ENCODE measurements at places on chromosomes 3 and 15.

DNA sequence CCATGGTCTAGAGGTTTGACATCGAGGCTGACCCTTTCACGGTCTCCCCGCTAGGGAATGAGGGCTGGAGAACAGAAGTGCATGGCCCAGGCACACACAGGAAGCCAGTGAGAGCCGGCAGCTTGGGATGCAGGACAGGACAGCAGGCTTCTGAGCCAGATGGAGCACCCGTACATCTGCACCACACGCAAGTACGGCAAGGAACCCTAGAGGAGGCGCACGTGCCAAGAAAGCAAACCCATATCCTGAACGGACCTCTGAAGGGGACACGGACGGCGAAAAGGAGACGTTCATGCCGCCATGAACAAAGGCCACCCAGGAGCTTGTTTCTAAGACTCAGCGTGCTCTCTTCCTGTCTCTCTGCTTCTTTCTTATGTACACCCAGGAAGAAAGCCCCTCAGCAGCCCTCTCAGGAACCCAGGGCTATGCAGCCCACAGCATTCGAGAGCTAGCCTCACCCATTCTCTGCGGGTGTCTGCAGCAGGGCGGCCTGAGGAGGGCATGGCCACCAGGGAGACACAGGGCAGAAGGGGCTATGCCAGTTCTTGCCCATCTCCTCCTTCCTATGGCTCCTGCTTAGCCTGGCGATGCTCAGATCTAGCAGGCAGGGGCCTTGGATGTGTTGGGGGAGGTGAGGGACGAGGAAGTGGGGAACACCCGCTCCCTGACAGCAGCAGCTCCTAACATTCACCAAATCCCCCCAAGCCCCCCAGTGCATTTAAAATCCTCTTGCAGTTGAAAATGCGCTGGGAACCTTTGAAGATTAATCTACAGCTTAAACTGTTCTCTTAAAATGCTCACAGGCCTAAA lies 81.3 kb downstream of the PCSK6 start:
- no peak for DNase-seq

GRCh38 chr3:186176373-186176990 lies 67.6 kb upstream of the ETV5 start:
- DNase-seq = no peak

DNA sequence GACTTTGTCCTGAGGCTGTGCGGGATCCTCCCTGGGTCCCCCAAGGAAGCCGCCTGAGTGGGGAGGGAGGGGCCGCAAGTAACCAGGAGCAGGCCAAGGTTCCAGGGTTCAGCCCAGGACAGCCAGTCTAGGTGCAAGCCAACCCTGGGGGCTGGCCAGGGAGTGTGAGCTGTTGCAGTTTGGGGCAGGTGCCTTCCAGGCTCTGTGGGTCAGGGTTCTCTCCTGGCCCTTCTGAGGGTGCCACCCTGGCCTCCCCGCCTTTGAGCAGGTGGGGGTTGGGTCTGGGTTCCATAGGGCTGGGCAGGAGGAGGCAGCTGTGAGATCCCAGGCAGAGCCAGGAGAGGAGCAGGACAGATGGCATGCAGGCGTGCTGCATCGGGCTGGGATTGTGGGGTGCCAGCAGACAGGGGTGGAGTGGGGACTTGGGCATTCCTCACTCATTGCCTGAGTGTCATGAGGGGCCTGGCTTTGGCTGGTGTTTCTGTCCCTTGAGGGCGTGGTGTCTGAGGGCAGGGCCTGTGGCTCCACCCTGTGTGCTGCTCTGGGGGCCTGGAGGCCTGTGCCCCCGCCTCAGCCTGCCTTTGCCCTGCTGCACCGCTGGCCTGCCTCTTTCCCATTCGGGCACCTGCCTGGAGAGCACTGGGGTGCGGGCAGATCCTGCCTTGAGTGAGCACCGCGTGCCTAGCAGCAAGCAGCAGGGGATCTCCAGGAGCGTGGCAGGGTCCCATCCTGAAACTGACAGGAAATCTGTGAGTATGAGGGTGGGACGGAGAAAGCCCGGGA lies 18.4 kb downstream of the KLF13 start:
- no peak for DNase-seq

GRCh38 chr3:10952525-10952924 lies 40.0 kb upstream of the SLC6A1 start:
- no peak for DNase-seq

DNA sequence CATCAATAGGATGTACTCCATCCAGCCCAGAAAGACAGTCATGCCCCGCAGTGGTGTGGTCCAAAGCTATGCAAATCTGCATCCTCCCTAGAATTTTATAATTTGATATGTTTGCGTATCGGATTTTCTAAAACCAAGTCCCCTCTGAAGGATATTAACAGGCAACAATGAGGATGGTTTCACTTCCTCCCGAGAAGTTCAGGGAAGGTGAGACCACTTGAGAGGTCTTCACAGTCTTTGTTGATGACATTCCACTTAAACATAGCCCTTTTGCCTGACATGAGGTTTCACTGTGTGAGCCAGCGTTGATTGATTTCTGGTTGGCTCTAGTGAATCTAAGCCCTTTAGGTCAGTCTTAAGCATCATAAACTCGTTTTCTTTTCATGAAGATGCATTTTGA lies 276.1 kb downstream of the NR2F2 start:
- no peak for DNase-seq

DNA sequence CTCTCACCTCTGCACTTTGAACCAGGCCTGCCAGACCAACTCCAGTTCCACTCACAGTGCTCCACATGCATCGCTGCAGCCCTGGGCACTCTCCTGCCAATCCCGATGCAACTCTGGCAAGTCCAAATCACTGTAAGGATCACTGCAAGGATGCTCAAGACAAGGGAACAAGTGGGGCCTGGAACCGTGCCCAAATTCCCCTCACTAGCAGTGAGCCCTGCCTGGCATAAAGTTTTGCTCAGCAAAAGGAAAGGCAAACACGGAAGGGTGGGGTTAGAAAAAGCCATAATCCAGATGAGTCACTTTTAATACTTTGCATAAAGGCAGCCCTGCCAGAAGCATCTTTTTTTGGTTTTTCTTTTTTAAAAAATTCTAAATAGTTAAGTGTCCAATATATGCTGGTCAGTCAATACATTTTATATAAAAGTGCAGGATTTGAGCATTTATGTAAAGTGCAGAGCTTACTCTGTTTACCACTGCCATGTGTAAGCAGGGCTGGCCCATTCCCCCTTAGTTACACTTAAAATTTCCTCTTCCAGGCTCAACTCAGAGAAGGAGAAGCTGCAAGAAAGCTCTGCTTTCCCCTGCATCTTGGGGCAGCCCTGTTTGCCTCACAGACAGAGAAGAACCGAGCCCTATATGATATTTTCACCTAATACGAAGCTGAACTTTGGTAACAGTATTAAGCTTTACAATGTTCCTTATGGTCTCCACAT lies 102.2 kb downstream of the CD47 start:
- no peak for DNase-seq

GRCh38 chr15:87736891-87737389 lies 519.6 kb downstream of the NTRK3 start:
- no peak for DNase-seq

GRCh38 chr3:40267937-40268724 lies 41.4 kb upstream of the EIF1B start:
- no peak for DNase-seq

DNA sequence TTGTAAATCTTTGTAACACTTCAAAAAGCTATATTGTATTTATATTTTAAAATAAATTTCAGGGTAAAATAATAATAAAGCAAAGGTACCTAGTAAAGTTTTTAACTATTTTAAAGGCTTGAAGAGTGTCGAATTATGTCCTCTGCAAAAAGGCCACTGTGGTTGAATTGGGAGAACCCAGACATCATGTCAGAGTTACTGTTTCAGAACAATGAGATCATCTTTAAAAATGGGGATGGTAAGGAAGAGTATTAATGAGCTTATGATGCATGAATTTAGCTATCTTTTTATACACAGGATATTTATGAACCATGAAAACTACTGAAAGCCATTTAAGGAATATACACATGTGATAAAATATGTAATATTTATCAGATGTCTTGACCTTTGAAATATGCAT lies 26.3 kb downstream of the KCNMB3 start:
- DNase-seq = no peak

GRCh38 chr3:169901453-169901852 lies 9.9 kb upstream of the SAMD7 start:
- no peak for DNase-seq

DNA sequence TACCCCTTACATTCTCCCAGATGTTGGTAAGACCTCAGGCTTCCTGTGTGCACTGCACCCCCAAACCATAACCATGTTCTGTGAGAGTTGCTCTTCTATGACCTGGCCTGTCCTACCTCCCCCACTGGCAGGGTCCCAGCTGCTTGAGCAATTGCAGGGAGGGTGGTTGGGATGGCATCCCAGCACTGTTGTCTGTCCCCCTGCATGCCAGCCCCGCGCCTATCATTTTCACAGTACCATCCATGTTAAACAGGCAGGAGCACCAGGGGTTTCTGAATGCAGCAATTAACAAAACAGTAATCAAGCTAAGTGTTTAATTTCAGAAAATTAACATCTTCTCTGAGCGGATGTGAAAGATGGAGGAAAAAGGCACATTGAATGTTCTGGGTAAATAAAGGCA lies 345.5 kb downstream of the EPHB1 start:
- no peak for DNase-seq

DNA sequence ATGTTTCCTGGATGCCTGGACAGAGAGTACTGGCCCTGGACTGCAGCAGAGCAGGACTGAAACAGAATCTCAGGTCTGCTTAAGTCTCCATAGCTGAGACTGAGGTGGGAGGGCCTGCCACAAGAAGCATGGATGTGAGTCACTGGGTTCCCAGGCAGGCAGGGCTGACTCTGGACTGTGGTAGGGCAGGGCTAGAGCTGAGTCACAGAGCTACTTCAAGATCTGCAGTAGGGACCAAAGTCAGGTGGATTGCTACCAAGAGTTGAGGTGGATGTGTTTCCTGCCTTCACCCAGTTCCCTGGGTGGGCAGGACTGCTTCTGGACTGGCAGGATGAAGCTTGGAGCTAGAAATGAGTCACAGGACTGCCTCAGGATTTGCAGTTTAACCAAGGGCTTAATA lies 282.9 kb downstream of the AGBL1 start:
- no peak for DNase-seq

DNA sequence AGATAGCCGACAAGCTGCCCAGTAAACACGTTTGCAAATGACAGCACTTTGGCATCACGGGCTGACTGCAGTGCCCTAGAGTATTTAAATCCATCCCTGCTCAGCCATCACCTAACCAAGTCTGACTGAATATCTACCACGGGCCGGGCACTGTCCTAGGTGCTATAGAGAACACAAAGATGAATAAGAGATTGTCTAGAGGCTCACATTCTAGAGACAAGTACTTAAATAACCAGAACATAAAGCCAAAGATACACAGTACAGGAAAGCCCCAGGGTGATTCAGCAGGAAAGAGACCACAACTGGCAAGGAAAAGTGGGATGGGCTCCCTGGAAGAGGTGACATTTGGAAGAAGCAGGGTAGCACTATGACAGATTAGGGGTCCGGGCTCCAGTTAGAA lies 103.5 kb downstream of the MYLK start:
- no peak for DNase-seq

DNA sequence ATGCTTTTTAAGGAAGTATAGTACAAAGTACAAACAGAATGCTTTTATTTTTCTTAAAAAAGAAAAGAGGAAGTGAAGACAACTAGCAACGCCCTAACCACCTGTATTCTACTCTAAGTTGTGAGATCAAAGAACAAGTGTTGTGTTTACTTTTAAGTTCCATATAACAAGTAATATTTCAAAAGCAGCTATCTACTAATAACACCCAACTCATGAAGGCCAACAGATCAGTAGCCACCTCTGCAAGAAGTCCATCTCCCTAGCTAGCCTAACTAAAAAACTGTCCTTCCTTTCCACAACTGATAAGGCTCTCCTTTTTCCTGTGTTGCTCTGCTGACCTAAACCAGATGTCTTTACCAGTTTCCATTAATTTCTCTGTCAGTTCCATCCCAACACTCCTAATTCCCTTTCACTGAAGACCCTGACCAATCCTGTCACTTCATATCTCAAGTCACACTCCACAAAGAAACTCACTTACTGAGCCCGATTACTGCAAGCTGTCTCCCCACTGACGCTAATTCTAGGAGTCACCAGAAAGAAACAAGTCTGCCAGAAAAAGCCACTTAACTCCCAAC lies 26.9 kb downstream of the PHC3 start:
- DNase-seq = no peak

GRCh38 chr3:125585595-125586223 lies 9.6 kb downstream of the OSBPL11 start:
- peak; percentile 41 for DNase-seq

GRCh38 chr3:163422671-163423070 lies 1655.6 kb downstream of the SI start:
- no peak for DNase-seq

DNA sequence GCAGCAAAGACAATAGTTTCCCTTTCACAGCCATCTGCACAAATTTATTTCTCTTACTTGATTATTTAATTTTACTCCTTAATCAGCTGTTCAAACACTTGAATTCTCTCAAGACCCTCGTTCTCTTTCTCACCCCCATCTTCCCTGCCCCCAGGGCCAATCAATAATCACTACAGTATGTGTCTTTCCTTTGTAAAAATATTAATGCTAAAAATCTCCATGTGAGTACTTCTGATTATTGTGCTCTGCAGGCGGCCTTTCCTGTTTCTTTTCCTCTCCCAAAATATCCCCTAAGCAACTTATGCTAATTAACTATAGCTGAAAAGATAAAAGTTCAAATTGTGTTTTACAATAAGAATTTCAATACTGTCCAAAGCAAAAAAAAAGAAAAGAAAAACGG lies 617.0 kb upstream of the CBLB start:
- no peak for DNase-seq

GRCh38 chr3:64445109-64445943 lies 220.1 kb upstream of the PRICKLE2 start:
- DNase-seq = no peak

DNA sequence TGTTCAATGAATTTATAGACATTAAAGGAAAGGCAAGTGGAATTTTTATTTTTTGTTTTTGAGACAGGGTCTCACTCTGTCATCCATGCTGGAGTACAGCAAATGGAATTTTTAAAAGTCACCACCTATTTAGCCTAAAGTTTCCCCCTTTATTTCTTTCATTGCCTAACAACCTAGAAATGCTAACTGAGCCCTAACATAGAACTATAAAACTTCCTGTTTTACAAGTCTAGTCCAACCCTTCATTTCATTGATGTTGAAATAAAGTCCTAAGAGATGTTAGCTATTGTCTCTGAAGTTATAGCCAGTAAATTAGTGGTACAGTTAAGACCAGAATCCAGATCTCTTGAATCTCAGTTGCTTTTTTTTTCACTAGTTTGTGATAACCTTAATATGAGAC lies 39.0 kb downstream of the MAPK6 start:
- no peak for DNase-seq

GRCh38 chr3:66014651-66015050 lies 24.1 kb downstream of the MAGI1 start:
- no peak for DNase-seq

GRCh38 chr3:129034642-129035041 lies 25.9 kb upstream of the GP9 start:
- no peak for DNase-seq

GRCh38 chr3:63918321-63918720 lies 6.1 kb upstream of the SCAANT1 start:
- no peak for DNase-seq
